WTC11 (cell line): ENCODE measurements at places on chromosomes 4 and X. TPM values are rescaled to one million over a fixed set of nuclear protein-coding genes. Genes with fewer than 3 reads are reported as not detected.
A peak's percentile ranks its signal among the peaks of the same experiment; 100 is the strongest.

TMEM47 gene
- 14.9 to 24.4 TPM (median 15.7 TPM) in 3 replicates for total RNA-seq

TMPRSS11D gene
- not detected in 3 replicates for total RNA-seq

CT45A1 gene
- not detected in 3 replicates for total RNA-seq

TMEM156 gene
- 0.24 TPM in 1 of 3 replicates, not detected in the others for total RNA-seq

DNA sequence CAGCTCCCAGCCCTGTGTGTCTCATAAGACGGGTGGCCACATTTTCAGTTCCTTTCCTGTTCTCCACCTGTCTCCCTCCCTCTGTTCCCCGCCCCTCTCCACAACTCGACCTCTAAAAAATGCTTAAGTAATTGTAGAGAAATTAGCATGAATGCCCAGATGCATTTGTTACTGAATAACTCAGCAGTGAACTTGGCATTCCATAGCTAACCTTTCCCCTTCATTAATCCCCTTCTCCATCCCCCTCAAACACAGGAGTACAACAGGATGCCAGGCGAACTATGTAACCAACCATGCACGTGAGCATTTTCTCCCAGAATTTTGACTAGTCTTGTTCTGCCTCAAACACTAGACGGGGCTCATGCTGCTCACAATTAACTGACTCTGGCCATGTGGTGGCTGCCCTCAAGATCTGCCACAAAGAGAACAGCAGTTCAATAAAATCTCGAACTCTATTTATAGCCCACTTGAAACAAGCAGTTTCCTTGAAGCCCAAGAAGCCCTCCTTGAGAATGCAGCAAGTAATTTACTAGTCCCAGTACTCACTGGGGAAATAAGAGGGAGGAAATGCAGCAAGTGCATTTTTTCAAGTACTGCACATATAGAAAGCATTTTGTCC, 351.2 kb downstream of the ARHGAP24 start:
- H3K4me1 ChIP-seq: peaks cover 64% of the 10 kb centered on the region
- peak overlapping the region; percentile 63 for H3K27ac ChIP-seq
- H3K27me3 ChIP-seq: no peaks in the 10 kb centered on the region
- peak; percentile 34 for DNase-seq
- peak overlapping the region; percentile 28 for H3K4me3 ChIP-seq
- H3K36me3 ChIP-seq: no peaks in the 10 kb centered on the region

GRCh38 chrX:15143050-15143824, 126.6 kb downstream of the ASB9 start:
- no peaks in the 10 kb centered on the region for H3K36me3 ChIP-seq
- peaks cover 3% of the 10 kb centered on the region; the same call in 1 of the 2 replicates for H3K4me1 ChIP-seq
- H3K27me3 ChIP-seq: no peaks in the 10 kb centered on the region
- DNase-seq: peak; percentile 42
- H3K27ac ChIP-seq: no peak overlapping the region
- no peak overlapping the region for H3K4me3 ChIP-seq

DNA sequence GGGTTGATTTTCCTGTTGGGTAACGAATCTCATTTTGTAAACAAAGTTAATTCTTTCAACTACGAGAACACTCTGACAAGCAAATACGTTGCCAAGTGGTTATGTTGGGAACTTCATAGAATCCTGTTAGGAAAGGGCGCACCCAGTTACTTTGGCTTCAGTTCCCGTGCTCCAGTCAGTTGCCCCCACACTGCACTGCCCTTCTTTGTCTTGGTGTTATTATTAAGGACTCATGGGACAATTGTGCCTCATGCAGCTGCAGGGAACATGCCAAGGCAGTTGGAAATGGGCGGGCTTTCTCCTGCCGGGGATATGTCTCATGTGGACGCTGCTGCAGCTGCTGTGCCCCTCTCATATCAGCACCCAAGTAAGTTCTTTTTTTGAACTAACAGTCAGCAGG, 28.9 kb downstream of the OFD1 start:
- no peak overlapping the region for H3K4me3 ChIP-seq
- H3K27me3 ChIP-seq: no peaks in the 10 kb centered on the region
- peaks cover 44% of the 10 kb centered on the region for H3K4me1 ChIP-seq
- DNase-seq: no peak
- peak overlapping the region; percentile 74 for H3K27ac ChIP-seq
- peaks cover 38% of the 10 kb centered on the region for H3K36me3 ChIP-seq

GRCh38 chr4:25863347-25863784, 578 bp upstream of the SEL1L3 start:
- no peaks in the 10 kb centered on the region for H3K36me3 ChIP-seq
- H3K4me3 ChIP-seq: peak overlapping the region; percentile 79
- peaks cover 46% of the 10 kb centered on the region for H3K4me1 ChIP-seq
- DNase-seq: peak; percentile 63
